ENCODE measurements at places on chromosomes 1 and 21.

DNA sequence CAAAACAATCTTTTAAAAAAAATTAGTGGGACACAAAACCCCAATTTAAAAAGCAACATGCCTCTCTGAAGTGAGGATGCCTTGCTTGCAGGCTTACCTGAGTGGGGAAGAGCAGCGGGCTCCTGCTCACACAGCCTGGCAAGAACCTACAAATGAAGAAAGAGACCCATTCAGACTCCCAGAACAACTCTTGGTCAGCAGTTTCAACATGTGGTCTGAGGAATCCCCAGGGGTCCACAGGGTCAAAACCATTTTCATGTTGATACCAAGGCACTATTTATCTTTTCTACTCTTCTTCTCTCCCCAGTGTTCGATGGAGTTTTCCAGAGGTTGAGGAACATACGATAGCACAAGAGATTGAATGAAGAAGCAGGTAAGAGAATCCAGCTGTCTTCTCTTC, 55.9 kb downstream of the SIPA1L2 start:
- no peak for DNase-seq

DNA sequence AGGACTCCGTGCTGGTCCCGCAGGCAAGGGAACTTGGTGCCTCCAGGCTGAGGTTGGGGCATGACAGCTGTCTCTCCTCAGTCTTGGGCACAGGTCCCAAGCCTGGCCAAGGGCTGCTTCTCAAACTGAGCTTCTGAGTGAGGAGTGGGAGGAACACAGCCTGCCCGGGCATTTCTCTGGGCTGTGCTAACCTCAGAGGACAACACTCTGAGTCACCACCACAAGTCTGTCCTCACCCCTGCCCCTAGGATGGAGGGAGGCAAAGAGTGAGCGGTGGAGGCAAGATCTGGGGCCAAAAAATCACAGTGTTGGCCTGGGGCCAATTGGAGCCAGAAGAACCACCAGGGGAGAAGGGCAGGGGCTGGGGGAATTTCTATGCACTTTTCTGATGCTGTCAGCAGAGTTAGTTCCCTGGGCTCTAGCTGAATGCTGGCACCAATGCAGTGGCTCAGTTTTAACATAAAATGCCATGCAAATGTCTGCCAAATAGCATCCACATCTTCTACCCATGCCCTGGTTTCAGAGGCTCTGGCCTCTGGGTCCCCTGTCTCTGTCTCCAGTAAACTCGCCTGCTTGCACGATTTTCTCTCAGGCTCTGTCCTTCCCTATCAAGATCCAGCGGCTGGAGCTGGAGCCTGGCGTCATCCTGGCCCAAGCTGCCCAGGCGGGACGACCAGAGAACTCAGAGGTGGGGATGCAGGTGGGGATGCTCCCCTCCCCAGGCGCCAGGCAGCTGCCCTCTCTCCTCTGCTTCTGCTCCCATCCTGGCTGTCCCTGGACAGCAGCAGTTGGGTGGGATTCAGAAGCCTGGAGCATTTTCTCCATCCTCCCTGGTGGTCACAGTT, 11.0 kb upstream of the CDK18 start:
- DNase-seq = peak; percentile 4

- no peak for DNase-seq
These were observed 56.9 kb upstream of the TMPRSS2 start for GRCh38 chr21:41564871-41565274.

GRCh38 chr1:115506518-115506917, 135.3 kb upstream of the VANGL1 start:
- no peak for DNase-seq

DNA sequence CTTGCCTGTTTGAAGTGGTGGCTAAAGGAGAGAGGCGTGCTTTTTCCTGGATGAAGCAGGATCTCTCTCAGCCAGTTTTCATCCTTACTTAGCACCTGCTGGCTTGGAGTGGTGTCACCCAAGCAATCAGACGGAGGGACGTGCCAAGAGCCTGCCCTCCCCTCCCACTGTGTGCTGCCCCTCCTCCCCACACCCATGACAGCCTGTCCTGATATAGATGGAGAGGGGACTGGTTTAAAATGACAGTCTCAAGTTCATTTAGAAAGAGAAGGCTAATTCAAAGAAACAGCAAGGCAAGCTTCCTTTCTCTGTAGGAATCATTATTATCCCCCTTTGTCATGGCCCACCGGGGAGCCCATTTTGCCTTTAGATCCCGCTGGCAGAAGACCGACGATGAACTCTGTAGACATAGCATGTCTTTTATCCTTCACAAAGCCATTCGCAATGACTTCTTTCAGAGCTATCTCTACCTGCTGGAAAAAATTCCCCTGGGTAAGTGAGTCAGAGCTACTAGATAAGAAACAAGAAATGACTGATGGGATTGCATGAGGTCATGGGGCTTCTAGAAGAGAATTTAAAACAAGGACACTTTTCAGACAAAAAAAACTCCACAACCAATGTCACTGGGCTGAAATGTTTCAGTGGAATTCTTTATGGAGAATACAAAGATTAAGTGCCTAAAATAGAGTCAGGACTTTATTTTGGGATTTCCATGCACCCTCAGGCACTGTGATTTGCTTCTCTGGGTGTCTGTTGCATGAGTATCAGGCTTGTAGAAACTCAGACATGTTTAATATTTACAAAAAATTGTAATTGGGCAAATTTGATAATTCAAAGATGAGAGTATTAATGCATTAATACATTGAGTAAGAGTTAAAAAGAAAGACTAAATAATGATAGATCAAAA, at the start of gene NTMT2:
NTMT2 (plus strand) TSS at position 190 of the 907 bp plus-strand sequence; CDS start at position 339, 149 bp downstream.
- DNase-seq = no peak

DNA sequence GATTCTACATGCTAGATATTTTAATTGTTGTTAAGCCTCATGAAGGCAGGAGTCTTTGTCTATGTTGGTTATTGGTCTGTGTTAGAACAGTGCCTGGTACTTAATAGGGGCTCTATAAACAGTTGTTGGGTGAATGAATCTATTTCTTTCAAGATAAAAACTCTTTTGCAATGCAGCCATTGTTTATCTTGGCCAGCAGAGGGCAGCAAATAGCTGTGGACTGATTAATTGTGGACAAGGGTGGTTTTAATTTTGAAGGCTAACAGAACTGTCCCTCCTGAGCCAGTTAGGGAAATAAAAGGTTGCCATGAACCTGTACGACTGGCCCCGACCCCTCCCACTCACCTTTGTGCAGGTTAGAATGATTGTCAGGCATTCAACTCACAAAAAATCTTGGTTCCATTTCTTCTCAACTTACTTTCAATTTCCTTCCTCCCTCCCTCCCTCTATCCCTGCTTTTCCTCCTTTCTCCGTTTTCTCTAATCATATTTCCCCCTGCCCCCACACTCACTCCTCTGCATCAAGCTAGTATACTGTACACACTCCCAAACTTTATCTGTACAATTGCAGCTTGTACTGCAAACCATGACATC, 66.3 kb upstream of the DIRAS3 start:
- DNase-seq = peak; percentile 35
